ENCODE measurements at places on chromosomes 2 and 18.
A peak's percentile ranks its signal among the peaks of the same experiment; 100 is the strongest.

DNA sequence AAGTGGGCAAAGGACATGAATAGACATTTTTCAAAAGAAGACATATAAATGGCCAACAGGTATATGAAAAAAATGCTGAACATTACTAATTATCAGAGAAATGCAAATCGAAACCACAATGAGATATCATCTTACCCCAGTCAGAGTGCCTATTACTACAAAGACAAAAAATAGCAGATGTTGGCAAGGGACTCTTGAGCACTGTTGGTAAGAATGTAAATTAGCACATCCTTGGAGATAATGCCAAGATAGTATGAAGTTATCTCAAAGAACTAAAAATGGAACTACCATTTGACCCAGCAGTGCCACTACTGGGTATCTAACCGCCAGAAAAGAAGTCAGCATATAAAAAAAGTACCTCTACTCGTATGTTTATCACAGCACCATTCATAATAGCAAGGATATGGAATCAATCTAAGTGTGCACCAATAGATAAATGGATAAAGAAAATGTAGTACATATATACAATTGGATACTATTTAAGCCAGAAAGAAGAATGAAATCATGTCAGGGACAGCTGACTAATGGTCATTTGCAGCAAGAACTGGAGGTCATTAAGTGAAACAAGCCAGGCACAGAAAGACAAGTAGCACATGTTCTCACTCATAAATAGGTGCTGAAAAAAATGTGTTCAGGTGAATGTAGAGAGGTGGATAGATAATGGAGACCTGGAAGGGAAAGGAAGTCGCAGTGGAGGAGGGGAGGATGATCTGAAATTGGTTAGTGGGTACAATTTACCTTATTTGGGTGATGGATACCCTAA, 141.7 kb upstream of the B3GNT2 start:
- no peak for DNase-seq

DNA sequence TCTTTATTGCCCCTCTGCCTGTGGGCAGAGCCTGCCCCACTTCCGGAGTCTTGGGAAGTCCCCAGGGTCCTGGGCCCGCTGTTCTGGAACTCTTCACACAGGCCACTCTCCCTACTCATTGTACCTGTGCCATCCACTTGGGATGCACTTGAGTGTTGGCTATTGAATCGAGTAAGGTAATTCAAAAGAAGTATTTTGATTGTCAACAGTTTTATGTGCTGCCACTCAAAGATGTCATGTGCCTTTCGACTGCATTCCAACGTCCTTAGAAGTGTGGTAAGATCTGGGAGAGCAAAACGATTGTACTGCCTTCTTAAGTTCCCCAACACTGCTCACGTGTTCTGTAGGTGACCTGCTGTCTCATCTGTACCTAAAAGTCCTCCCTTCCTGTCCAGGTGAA, 77.0 kb upstream of the SMIM21 start:
- no peak for DNase-seq

- no peak for DNase-seq
These were observed 80.8 kb downstream of the TCF7L1 start for GRCh38 chr2:85213901-85214512.

DNA sequence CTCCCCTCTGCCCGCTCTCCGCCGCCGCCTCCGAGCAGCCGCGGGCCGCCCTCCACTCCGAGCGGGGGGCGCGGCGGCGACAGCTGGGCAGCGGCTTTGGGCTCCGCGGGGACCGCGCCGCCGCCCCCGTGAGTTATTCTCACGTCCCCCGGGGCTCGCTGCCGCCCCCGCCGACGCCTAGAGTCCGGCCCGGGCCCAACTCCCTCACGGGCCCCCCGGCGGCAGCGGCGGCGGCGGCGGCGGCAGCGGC, 645 bp downstream of the MIB1 start:
- DNase-seq: no peak

- DNase-seq: no peak
These were observed 21.6 kb upstream of the NFE2L2 start for GRCh38 chr2:177285892-177286715.

GRCh38 chr18:22683196-22683676, 249.9 kb upstream of the RBBP8 start:
- peak; percentile 47 for DNase-seq

- no peak for DNase-seq
These were observed 427.5 kb downstream of the LRATD1 start for GRCh38 chr2:15059870-15060512.

DNA sequence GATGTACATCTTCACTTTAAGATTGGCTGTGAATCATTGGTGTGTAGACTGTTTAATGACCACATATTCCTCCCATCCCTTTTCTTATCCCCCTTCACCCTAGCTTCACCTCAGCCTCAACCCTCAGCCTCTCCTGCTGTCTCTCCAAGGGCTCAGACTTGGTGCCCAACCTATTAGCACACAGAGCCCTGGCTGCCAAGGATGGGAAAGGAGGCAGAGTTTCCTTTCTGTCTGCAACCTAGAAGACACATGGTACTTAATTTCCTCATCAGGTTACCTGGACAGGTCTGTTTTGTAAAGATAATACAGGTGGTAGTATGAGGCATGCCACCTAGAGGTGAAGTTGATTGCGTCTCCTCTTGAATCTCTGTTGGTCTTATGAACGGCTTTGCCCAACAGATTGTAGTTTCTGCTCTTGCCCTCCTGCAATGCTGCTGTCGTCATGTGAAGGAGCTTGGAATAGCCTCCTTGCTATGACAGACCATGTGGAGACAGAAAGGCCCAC, 44.5 kb upstream of the RMND5A start:
- no peak for DNase-seq
